ENCODE measurements at places on chromosomes 4 and X. TPM values are rescaled to one million over a fixed set of nuclear protein-coding genes. Genes with fewer than 3 reads are reported as not detected.

The CC2D2A gene
- total RNA-seq: 24.5 TPM

The DUSP9 gene
- total RNA-seq: not detected

The F8A2 gene
- 28.6 TPM for total RNA-seq

The ATP2B3 gene
- total RNA-seq: not detected

- no peak for DNase-seq
- H3K36me3 ChIP-seq: no peaks in the 10 kb centered on the region
- H3K4me1 ChIP-seq: no peaks in the 10 kb centered on the region
These were observed 222.7 kb downstream of the COL25A1 start for GRCh38 chr4:109079731-109080130.

DNA sequence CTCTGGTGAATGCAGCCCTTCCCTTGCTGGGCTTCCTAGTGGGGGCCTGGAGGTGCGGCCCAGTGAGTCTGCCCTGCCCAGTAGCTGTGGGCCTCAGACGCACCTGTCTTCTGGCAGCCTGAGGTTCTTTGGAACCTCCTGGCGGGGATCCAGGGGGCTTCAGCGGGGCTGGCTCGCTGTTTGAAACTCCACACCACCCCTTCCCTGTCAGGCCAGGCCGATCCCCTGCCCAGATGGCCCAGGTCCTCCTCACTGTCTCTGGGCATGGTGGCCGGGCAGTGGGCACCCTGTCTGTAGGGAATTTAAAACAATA lies 10.7 kb upstream of the NKX1-1 start:
- H3K4me3 ChIP-seq: no peak overlapping the region
- H3K27ac ChIP-seq: no peak overlapping the region
- peaks cover 9% of the 10 kb centered on the region for H3K4me1 ChIP-seq
- no peaks in the 10 kb centered on the region for H3K36me3 ChIP-seq
- DNase-seq: no peak
- peaks cover 25% of the 10 kb centered on the region for H3K27me3 ChIP-seq

- H3K4me1 ChIP-seq: no peaks in the 10 kb centered on the region
- H3K27ac ChIP-seq: no peak overlapping the region
- DNase-seq: no peak
- H3K36me3 ChIP-seq: peaks cover 78% of the 10 kb centered on the region
- no peaks in the 10 kb centered on the region for H3K27me3 ChIP-seq
- no peak overlapping the region for H3K4me3 ChIP-seq
These were observed 61.4 kb downstream of the TNIP2 start for GRCh38 chr4:2694691-2695090.

Measured in stomach (tissue), 19 donors.